Effector CD4-positive, alpha-beta T cell (primary cell): ENCODE measurements at places on chromosomes 7 and 10.

- no peak for DNase-seq
Observed at GRCh38 chr7:158125721-158126120, 461.9 kb downstream of the PTPRN2 start.

- DNase-seq = no peak
Observed at GRCh38 chr7:129739427-129739826, 127.9 kb downstream of the NRF1 start.

DNA sequence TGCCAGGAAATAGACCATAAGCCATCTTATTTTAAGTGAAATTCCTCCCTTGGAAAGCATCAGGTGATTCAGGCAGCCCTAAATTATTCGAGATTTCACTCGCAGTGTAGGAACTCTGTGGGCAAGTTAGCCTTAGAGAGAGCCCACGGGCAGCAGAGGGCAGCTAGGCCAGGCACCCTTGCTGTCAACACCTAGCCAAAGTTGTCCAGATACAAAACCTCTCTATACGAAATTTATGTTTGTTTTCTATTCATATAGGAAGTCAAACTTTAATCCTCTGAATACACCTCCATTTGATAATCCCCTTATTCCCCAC is 1043.5 kb downstream of the GATA3 start:
- DNase-seq = no peak

GRCh38 chr7:38481401-38481800 is 149.8 kb downstream of the AMPH start:
- no peak for DNase-seq

GRCh38 chr7:29208410-29209250 is 14.1 kb downstream of the CHN2 start:
- no peak for DNase-seq

DNA sequence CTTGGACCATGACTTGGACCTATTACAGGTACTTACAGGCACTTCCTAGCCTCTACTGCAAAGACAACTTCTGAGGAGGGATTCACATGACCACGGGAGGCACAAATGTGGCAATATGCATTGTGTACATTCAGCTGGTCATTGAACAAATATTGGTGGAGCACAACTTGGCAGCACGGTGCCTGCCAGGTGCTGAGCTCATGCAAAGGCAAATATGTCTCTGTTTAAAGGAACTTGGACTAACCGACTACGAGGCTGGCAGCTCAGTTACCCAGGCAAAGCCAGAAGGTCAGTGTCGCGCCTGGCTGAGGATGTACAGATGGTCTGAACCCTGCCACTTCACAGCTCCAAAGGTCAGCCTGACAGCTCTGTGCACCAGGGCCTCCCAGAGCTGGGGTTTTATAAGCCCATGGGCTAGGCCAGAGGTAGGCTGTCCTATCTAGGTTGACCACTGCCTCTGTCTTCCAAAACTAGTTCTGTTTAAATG is 6.1 kb downstream of the DENND11 start:
- no peak for DNase-seq

DNA sequence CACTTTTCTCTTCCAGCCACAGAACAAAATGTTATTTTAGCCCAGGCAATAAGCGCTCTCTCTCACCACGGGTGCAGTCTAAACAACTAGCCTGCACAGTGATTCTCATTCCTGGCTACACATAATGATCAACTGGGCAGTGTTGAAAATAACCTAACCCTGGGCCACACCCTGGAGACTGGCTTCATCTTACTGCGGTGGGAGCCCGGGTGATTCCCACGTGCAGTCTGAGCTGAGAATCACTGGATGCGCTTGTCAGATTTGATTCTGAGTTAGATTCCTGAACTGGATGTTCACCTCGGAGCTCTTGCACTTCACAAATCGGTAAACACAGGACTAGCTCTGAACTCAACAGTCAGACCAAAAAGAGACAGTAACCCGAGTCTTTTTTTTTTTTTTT is 14.9 kb downstream of the ZC3HAV1 start:
- no peak for DNase-seq

- DNase-seq = no peak
Observed at GRCh38 chr7:126657599-126658358, 595.0 kb downstream of the GRM8 start.

- no peak for DNase-seq
Observed at GRCh38 chr7:3657206-3657605, 356.2 kb downstream of the SDK1 start.

- no peak for DNase-seq
Observed at GRCh38 chr7:66308411-66308810, 103.3 kb downstream of the TPST1 start.

DNA sequence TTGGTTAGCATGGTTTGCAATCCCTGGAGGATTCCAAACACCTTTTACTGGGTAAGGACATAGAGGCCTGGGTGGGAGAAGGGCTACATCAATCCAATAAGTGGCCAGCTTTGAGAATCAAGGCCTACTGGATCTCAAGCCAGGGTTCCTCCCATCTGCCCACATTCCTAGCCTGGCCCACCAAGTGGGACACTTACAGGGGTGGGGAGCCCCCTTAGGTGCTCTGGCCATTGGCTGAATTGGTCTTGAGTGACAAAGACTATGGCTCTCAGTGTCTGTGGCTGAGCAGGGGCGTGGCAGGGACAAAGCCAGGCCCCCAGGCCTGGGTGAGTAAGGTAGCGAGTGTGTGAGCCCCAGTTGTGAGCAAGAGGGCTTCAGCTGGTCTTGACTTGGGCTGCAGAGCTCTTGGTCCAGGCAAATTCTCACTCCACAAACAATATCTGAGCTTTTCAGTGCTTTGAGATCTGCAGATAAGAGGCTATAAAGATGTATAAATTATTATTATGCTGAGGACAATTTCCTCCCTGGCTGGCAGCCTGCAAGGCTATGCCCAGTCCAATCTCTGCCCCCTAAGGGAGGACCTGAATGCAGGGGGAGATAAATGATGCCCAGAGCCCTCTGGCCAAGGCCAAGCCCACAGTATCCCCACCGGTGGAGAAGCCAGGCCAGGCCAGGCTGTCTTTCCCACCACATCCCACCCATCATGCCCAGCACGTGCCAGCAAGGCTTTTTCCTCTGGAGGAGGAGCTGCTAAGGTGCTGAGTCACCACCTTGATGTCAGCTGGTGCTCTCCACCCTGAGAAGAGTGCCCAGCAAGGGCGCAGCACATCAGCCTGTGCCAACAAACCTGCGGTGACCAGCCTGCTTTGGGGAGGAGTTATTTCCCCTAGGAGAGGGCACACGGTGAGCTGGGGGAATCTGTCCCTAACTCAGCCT is 80.7 kb upstream of the DUSP5 start:
- no peak for DNase-seq

- no peak for DNase-seq
Observed at GRCh38 chr7:95596198-95597063, at the start of gene PDK4. Gene PDK4 (minus strand): TSS chr7:95596516. CDS start chr7:95596293, 223 bp downstream.

- no peak for DNase-seq
Observed at GRCh38 chr7:141114029-141114664, 40.3 kb downstream of the TMEM178B start.

- no peak for DNase-seq
Observed at GRCh38 chr10:84230359-84230758, 5.0 kb upstream of the LRIT2 start.

DNA sequence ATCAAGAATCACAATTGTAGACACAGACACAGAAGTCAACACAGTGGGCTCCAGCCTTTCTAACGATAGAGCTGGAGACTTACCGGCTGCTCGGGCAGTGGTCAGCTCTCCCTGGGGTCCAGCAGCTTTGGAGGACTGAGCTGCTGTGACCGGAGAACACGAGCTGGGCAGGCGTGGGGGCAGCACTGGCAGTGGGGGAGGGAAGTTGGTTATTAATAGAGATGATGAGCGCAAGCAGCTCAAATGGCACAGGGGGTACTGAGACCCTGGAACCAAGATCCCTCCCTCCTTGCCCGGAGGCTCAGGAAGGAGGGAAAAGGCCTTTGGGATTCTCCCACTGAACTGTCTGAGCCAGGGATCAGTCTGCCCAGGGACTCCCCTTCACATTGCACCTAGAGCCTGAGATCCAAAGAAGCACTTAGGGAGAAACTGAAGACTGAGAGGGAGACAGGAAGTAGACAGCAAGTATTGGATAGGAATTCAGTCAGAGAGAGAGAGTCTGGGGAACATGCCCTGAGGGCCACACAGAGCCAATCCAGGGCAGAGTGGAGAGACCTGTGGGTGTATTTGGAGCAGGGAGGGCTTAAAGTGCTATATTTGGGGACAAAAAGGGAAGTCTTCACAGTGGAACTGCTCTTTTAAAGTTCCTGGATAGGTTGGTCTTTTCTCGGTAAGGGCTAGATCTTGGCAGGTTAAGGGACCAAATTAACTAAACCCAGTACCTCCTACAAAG is at the start of gene MYOZ1:
Gene MYOZ1, minus strand, starts transcription at position 147 of the 733 bp plus-strand sequence. CDS start 1,457 bp downstream, outside the sequence.
- no peak for DNase-seq

GRCh38 chr10:113222207-113222606 is 272.2 kb downstream of the TCF7L2 start:
- DNase-seq = no peak

DNA sequence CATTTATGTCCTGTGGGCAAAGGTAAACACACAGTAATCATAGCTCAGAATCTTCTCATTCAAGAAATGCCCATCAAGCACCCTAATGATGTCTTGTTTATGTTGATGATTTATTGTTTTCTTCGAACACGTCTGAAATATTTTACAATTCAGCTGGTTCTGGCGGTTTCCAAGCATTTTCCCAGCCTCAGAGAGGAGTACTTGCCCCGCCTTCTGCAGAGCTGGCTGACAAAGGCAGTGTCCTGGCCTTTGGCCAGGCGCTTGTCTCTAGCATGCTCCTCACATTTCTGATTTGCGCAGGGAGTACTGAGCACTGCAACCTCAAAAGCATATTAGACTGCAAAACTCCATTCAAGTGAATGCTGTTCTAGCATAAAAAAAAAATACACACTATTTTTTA is 314.2 kb upstream of the GNAI1 start:
- DNase-seq = no peak

GRCh38 chr10:29280488-29280840 is 8.4 kb upstream of the LYZL1 start:
- no peak for DNase-seq

DNA sequence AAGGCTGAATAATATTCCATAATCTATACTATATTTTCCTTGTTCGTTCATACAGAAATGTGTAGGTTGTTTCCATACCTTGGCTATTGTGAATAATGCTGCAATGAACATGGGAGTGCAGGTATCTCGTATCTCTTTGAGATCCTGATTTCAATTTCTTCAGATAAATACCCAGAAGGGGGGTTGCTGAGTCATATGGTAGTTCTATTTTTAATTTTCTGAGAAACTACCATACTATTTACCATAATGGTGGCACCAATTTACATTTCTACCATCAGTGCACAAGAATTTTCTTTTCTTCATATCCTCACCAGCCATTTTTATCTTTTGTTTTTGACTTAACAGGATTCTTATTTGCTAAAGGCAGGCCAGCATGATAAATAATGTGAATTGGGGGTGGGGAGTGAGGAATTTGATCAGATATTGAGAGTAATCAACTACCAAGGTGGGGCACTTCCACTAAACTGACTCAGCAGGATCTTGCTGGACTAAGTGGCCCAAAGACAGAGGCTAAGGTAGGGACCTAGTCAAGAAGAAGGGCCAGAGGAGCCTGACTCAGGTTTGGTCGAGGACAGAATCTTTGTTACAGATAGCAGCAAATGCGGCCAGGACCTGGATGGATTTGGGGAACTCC is 21.5 kb upstream of the CCSER2 start:
- DNase-seq = no peak

GRCh38 chr7:100969066-100969615 is at the start of gene MUC12:
Gene MUC12 (plus strand): TSS chr7:100969565. CDS start chr7:100969623, 58 bp downstream.
- no peak for DNase-seq

DNA sequence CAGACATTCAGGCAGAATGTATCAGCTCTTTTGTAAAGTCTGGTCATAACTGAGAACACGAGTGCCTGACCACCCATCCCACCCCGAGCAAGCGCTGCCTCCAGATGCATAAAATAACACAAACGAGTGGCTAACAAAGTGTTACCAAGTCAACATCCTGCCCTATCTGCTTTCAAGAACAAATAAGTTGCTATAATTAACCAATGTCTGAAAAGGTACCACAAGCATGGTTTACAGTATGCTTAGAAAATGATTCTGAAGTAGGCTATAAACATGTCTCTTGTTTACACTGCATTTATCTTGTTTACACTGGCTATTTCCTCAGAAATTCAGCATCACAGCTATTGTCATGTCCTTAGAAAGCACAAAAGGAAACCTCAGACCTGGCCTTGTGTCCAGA is 49.5 kb downstream of the PIK3AP1 start:
- no peak for DNase-seq

DNA sequence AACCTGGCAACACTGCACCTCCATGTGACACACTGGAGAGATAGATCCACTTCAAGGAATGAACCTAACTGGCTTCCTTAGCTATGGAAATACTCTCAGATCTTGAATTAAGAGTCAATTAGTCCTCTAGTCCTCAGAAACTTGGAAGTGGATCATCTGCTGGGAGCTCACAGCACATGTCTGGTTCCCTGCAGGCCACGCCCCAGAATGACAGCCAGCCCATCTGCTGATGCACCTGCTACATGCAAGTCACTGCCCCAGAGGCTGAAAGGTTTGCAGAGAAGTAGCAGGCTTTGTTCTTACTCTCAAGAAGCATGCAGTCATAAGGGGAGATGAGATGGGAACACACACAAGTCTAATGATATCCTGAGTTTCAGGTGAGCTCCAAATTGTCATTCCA is 275.9 kb downstream of the SKAP2 start:
- no peak for DNase-seq

DNA sequence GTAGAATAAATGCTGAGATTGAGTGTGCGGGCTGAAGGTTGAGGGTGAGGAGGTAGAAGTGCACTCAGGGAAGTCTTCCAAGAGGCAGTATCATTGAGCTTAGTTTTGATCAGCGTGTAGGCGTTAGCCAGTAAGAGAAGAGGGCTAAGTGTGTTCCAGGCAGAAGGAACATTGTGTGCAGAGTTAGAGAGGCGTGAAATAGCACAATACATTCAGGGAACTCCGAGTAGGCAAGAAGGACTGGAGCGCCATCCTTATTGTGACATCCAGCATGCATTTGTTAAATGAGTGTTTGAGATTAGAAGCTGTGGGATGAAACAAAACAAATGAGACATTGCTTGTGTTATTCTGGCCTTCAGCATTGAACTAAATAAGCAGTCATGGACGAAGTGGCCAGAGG is 140.9 kb upstream of the MKLN1 start:
- DNase-seq = no peak

DNA sequence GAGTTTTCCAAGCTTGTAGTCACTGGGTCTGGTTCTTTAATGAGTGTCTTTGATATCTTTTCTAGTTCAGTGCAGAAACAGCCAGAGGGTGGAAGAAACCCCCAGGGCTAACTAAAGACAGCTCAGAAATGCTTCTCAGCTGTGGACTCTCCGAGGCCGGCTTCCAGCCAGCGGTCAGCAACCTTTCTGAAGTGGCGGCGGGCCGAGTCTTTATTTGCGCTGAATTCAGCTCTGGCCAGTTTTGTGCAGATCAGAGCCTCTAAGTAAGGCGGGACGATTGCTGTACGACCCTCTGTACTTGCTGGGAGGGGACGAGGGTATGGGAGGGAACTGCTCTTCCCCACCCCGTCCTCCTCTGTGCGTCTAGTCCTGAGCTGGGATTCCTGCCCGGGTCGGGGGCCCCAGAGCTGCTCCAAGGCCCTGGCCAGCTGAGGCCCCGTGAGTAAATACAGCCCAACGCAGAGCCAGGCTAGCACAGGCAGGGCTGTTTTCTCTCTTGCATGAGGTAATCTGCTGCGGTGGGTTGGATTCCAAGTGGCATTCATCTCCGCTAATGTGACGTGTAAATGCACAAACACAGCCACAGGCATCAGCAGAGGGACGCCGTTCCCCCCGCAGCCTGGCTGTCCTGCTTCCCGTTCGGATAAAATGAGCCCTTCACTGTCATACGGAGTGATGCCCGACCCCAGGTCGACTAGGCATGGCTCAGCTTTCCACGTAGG is 159.8 kb downstream of the PIP4K2A start:
- no peak for DNase-seq
